ENCODE measurements at places on chromosomes 1 and 21. TPM values are rescaled to one million over a fixed set of nuclear protein-coding genes. Genes with fewer than 3 reads are reported as not detected.
A peak's percentile ranks its signal among the peaks of the same experiment; 100 is the strongest.

The TNFRSF25 gene
- total RNA-seq: 1.0 TPM

- no peak for DNase-seq
These were observed 26.4 kb downstream of the RRAGC start for GRCh38 chr1:38833146-38833545.

GRCh38 chr1:43668956-43669355 is 19.0 kb downstream of the KDM4A start:
- DNase-seq: no peak

- DNase-seq: no peak
These were observed 10.3 kb downstream of the DMRTA2 start for GRCh38 chr1:50412813-50413476.

DNA sequence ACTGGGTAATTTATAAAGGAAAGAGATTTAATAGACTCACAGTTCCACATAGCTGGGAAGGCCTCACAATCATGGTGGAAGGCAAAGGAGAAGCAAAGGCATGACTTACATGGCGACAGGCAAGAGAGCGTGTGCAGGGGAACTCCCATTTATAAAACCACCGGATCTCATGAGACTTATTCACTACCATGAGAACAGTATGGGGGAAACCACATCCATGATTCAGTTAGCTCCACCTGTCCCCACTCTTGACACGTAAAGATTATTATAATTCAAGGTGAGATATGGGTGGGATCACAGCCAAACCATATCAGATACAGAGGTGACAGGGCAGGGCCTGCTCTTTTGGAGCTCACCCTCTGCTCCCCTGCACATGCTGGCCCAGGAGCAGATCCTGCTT is 31.4 kb upstream of the TMEM61 start:
- no peak for DNase-seq

DNA sequence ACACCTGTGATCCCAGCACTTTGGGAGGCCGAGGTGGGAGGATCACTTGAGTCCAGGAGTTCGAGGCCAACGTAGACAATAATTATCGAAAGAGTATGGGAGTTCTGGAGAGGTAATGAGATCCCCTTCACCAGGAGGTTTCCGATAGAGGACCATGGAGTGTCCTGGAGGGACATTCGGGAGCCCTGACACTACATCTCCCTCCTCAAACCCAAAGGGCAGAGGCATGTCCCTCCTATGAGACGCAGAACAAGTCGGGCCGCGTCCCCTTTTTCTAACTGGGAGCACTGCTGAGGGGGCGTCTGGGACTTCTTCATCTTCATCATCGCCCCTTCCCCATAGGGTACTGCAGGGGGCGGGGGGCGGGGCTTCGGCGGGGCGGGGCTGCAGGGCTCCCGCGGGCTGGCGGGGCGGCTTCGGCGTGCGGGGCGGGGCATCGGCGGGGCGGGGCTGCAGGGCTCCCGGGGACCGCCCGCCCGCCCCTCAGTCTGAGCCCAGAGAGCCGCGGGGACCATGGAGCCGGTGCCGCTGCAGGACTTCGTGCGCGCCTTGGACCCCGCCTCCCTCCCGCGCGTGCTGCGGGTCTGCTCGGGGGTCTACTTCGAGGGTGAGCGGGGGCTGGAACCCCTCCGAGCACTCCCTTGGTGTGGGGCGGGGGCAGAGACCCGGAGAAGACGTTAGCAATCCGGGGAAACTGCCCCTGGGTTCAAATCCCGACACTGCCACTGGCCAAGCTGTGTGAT is at the start of gene THEMIS2:
TSS of gene THEMIS2 (plus strand) at position 486 of the 743 bp plus-strand sequence. CDS start at position 514, 28 bp downstream.
- peak; percentile 37 for DNase-seq

DNA sequence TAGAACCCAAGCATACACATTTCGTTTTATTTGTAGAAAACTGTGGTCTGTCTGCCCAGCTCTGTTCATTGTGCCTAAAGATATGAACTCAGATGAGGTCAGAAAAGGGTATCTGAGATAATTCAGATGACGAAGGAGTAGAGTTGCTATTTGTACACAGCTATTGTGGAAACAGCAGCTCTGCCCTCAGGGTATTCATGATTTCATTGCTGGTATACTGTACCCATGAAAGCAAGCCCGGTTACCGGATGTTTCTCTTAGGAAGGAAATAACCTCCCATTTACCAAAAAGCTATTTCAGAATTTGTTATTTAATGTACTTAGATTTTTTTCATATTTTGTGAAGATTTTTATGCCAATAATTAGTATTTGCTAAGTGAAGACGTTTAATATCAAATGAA is 37.8 kb downstream of the SMAP2 start:
- no peak for DNase-seq

All from uterus (tissue), 4 donors.